Small intestine (tissue), 16 donors: ENCODE measurements at places on chromosomes 5 and 9. TPM values are rescaled to one million over a fixed set of nuclear protein-coding genes. Genes with fewer than 3 reads are reported as not detected.
A peak's percentile ranks its signal among the peaks of the same experiment; 100 is the strongest.

DNA sequence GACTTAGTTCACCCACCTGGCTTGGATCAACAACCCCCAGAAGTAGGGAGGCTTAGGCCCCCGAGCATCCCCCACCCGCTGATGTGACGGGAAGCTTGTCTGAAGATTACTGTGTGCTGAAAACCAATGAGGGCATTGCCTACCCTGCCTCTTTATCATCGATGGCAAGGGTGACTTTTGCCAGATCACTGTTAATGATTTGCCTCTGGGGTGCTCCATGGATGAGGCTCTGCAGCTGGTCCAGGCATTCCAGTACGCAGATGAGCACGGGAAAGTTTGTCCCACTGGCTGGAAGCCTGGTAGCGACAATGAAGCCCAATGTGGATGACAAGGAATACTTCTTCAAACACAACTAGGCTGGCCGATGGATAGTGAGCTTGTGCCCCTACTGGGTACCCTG lies 22.0 kb downstream of the RUFY1 start:
- no peaks in the 10 kb centered on the region for H3K4me1 ChIP-seq
- no peak overlapping the region for H3K27ac ChIP-seq
- H3K4me3 ChIP-seq: no peak overlapping the region
- no peak for DNase-seq

DNA sequence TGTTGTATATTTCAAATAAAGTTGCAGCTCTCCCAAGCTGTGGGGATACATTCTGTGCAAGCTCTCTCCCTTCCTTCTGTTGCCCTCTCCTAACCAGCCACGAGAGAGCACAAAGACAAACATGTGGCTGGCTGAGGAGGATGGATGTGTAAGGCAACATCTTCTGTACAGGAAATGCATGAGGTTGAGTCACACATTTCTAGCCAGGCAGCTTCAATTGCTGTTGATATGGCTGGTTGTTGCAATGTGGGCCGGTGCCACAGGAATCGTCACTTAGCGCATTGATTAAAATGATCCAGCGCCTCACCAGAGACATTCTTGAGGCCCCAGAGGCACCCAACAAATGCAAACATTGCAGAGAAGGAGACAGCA lies 207.1 kb downstream of the ICE1 start:
- no peaks in the 10 kb centered on the region for H3K27me3 ChIP-seq
- H3K4me3 ChIP-seq: no peak overlapping the region
- no peak for DNase-seq
- no peaks in the 10 kb centered on the region for H3K4me1 ChIP-seq
- no peak overlapping the region for H3K27ac ChIP-seq
- no peaks in the 10 kb centered on the region for H3K36me3 ChIP-seq

- DNase-seq: no peak
- no peaks in the 10 kb centered on the region for H3K4me1 ChIP-seq
- H3K4me3 ChIP-seq: no peak overlapping the region
- H3K27me3 ChIP-seq: no peaks in the 10 kb centered on the region
- no peaks in the 10 kb centered on the region for H3K36me3 ChIP-seq
Observed at GRCh38 chr5:135015942-135016341, 18.1 kb downstream of the PITX1 start.

- H3K27ac ChIP-seq: no peak overlapping the region
- no peak for DNase-seq
- no peaks in the 10 kb centered on the region for H3K27me3 ChIP-seq
- H3K4me1 ChIP-seq: no peaks in the 10 kb centered on the region
Observed at GRCh38 chr9:19464061-19464763, 55.4 kb downstream of the ACER2 start.

RMRP gene
- not detected for polyA plus RNA-seq

MCCC2 gene
- 42.2 TPM for polyA plus RNA-seq

- no peak for DNase-seq
- H3K27ac ChIP-seq: no peak overlapping the region
- H3K4me3 ChIP-seq: no peak overlapping the region
- H3K27me3 ChIP-seq: no peaks in the 10 kb centered on the region
Observed at GRCh38 chr9:36416890-36417289, 16.8 kb upstream of the RNF38 start.

DNA sequence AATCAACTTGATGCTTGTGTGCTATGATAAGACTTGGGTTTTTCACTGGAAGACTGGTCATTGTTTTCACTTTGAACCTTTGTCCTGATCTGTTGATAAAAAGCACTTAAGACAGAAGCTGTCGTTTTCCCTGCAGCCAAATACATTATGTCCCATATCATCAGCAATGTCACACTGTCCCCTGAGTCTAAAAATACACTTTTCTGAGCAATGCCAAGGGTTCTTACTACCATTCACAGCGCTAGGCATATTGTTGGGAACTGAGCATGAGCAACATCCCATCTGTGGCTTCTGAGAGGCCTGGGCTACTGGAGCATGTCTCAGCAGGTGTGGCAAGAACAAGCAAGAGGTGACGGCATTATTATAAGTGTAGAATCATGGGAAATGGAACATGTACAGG lies 81.8 kb downstream of the SEMA6A start:
- H3K27me3 ChIP-seq: no peaks in the 10 kb centered on the region
- DNase-seq: peak; percentile 70
- H3K36me3 ChIP-seq: no peaks in the 10 kb centered on the region
- H3K4me1 ChIP-seq: peaks cover 11% of the 10 kb centered on the region
- no peak overlapping the region for H3K4me3 ChIP-seq

ZNF169 gene
- polyA plus RNA-seq: 8.0 TPM
